A549 treated with Hydrocortisone at 1 μM for 4 hours (cell line): ENCODE measurements at places on chromosomes 16 and 17. TPM values are rescaled to one million over a fixed set of nuclear protein-coding genes. Genes with fewer than 3 reads are reported as not detected.

The MAP2K6 gene
- 5.7 to 7.2 TPM (median 6.5 TPM) in 5 replicates for total RNA-seq

The PLK1 gene
- 150 to 164 TPM (median 157 TPM) in 5 replicates for total RNA-seq

The ACSM3 gene
- 3.3 to 4.4 TPM (median 3.7 TPM) in 5 replicates for total RNA-seq

The ANKS4B gene
- total RNA-seq: 0.03 to 0.06 TPM (median 0.05 TPM) in 3 of 5 replicates, not detected in the others

The ABCA6 gene
- 0.03 to 0.16 TPM in 2 of 5 replicates, not detected in the others for total RNA-seq

The CCR7 gene
- 0.73 to 1.5 TPM (median 0.97 TPM) in 5 replicates for total RNA-seq

The CMTM2 gene
- not detected in 5 replicates for total RNA-seq

The RNF112 gene
- 0.48 to 0.71 TPM (median 0.62 TPM) in 5 replicates for total RNA-seq

The CDC42EP4 gene
- total RNA-seq: 53.3 to 64.5 TPM (median 64.1 TPM) in 5 replicates

The SP2 gene
- total RNA-seq: 17.5 to 19.2 TPM (median 17.6 TPM) in 5 replicates

The MMP28 gene
- 5.2 to 8.2 TPM (median 6.7 TPM) in 5 replicates for total RNA-seq

The CHRNE gene
- 0.05 to 0.12 TPM (median 0.07 TPM) in 4 of 5 replicates, not detected in the other for total RNA-seq

The LITAFD gene
- not detected in 5 replicates for total RNA-seq

The ZNF624 gene
- 1.1 to 2.2 TPM (median 1.4 TPM) in 5 replicates for total RNA-seq

The TMEM204 gene
- 0.07 to 0.23 TPM (median 0.12 TPM) in 3 of 5 replicates, not detected in the others for total RNA-seq

The ADAMTS18 gene
- 0.01 to 0.02 TPM (median 0.02 TPM) in 3 of 5 replicates, not detected in the others for total RNA-seq

The SOX8 gene
- total RNA-seq: 2.1 to 3.0 TPM (median 2.7 TPM) in 5 replicates

The TEX19 gene
- total RNA-seq: 0.26 to 0.63 TPM (median 0.46 TPM) in 5 replicates

The HOXB1 gene
- not detected in 5 replicates for total RNA-seq

The WNK4 gene
- total RNA-seq: 1.0 to 1.7 TPM (median 1.2 TPM) in 5 replicates

The CAMKK1 gene
- 24.6 to 27.6 TPM (median 25.3 TPM) in 5 replicates for total RNA-seq

The CLN3 gene
- total RNA-seq: 24.1 to 38.1 TPM (median 32.8 TPM) in 5 replicates

The ARSG gene
- 1.00 to 1.9 TPM (median 1.3 TPM) in 5 replicates for total RNA-seq

The MT1H gene
- not detected in 5 replicates for total RNA-seq

The MYH1 gene
- total RNA-seq: not detected in 5 replicates

The SLFN14 gene
- total RNA-seq: not detected in 5 replicates
